Endothelial cell (in vitro differentiated cells): ENCODE measurements at places on chromosomes 3 and 15.

DNA sequence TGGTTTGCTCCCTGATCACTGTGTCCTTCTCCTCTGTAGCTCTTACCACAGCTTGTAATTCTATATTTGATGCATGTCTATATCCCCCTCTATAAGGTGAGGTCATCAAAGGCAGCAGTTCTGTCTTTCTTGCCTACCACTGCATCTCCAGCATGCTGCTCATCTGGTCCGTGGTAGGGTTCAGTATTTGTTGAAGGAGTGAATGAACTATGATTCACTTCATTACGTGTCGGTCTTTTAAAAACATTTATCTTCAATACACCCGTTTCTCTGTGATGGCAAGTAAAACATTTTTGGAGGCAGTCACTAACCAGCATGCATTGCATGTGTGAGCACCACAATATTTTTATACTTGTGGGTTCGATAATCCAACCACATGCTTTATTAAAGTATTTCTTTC, 27.6 kb downstream of the CHST14 start:
- no peak for DNase-seq

- no peak for DNase-seq
These were observed 50.9 kb upstream of the OSTN start for GRCh38 chr3:191148131-191148530.

- DNase-seq: no peak
These were observed 55.4 kb downstream of the RASGRF1 start for GRCh38 chr15:79035111-79035601.

DNA sequence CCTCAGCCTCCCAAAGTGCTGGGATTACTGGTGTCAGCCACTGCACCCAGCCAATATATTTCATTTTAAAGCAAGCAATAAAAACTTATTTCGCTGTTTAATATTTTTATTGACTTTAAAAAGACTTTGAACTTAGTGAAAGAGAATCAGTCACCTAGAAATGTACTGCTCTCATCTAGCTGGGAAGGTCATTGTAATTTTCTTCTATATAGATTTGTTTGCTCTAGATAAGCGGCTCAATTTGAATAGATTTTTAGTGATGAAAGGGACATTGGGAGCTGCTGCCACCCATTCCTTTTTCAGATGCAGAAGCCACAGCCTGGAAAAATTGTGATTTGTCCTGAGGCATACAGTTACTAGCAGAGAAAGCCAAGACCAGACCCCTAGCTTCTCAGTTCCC, 40.1 kb downstream of the CAPN7 start:
- DNase-seq: no peak

GRCh38 chr3:51384055-51384725, 901 bp upstream of the MANF start:
- peak; percentile 38 for DNase-seq

GRCh38 chr3:14678015-14678503, 3.1 kb downstream of the C3orf20 start:
- DNase-seq: no peak

DNA sequence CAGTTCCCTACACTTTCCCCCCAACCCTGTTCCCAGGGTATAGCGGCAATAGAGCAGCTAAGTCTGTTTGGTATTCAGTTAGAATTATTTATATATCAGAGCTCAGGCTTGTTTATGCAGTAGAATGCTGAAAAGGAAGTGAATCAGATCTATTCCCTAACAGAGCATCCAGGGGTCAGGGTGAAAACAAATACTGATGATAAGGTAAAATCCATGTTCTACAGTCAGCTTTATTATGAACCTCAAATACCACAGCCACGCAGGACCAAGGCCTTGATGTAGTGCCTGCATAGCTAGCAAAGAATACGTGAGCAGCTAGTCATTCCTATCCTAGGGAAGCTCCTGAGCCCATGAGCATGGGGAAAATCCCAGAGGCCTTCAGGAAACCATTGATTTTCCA, 229.7 kb upstream of the ICE2 start:
- DNase-seq: no peak

DNA sequence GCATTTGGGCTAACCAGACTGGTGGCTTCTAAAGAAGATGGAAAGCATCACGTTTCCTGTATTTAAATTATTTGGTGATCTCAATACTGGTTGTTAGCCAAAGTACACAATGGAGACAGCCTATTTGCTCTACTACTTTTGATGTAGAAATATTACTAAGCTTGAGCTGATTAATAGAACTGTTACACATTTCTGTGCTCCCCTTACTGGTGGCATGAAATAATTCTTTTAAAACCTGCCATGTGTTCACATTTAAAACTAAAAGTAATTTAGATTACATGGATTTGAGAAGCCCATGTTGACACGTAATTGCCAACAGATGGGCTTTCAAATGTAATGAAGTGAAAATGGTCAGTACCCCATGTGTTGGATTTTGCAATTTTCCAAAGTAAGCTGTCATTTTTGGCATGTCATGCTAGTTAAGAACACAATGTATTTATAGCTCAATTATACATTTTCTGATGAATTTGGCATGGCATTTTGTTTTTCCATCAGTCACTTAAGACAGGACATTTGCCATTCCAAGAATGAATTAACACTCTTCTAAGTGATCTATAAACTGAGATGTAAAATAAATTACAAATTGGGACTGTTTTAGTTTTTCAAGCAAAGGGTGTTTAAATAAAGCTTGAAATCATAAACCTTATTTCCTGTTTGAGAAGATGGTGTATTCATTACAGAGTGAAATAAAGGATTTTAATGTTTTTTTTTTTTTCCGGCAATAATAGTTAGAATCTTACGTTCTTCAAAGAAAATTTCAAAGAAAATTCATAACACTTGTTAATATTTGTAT, 10.8 kb upstream of the RARRES1 start:
- no peak for DNase-seq

GRCh38 chr3:39180183-39180545, 12.2 kb downstream of the XIRP1 start:
- DNase-seq: no peak

DNA sequence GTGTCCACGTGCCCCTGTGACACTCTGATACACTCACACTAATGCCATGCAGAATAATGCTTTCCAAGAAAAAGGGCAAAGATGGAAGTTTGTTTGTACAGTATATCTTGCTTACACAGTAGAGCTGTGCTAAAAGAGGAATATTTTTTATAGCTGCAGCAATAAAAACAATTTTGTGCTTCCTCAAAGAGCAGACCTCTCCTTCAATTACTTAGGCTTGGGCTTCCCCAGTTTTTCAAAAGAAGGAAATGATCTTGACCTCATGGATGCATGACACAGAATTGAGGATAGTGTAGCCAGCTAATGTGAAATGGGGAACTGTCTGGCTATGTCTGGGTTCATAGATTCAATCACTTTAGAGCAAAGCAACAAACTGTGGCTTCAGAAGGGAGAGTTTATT, 137.4 kb downstream of the STT3B start:
- no peak for DNase-seq

DNA sequence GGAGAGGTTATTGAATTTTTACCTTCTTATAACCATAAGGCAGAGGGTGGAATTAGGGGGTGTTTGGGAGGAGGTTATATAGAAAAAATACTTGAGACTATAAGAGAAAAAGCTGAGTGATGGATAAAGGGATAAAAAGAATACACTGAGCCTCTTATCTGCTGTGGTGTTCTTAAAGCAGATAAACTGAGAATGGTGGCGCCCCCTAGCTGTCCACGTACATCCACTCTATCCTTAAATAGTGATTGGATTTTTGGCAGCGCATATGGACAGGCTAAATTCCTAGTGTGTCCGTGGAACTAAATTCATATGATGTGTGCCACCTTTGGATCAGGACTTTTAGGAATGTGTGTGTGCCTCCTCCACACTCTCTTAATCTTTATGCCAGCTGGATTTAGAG, 121.1 kb downstream of the OXSM start:
- DNase-seq: no peak

DNA sequence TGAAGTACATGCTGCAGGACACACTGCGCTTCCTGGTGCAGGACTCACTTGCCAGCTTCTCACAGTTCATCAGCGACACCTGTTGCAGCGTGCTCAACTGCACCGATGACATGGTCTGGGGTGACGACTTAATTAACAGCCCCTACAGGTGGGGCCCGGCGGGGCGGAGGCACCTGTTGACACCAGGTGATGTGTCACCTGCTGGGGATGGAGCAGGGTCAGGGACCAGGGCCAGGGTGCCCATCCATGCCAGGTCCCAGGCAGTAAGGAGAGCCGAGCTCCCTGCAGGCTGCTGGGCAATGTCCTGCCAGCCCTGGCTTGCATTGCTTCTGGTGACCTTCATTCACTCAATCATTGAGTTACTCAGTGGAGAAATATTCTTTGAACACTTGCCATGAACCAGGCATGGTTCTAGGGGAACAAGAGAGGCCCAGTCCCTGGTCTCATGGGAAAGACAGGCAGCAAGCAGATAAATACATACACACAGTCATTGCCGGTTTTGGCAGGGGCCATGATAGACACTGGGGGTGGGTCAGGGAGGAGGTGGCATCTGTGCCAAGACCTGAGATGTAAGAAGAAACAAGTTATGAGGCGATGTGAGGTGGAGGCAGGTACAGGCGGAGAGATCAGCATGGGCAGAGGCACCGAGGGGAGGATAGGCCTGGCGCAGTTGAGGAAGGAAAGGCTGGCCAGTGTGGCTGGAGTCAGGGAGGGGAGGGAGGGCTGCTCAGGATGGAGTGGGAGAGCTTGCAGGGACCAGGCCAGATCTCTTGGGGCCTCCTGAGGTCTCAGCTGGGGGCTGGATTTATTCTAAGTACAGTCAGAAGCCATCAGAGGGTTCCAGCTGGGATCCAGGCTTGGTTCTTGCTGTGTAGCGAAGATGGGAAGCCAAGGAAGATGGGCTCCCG, 30.8 kb downstream of the DNAH1 start:
- DNase-seq: no peak

DNA sequence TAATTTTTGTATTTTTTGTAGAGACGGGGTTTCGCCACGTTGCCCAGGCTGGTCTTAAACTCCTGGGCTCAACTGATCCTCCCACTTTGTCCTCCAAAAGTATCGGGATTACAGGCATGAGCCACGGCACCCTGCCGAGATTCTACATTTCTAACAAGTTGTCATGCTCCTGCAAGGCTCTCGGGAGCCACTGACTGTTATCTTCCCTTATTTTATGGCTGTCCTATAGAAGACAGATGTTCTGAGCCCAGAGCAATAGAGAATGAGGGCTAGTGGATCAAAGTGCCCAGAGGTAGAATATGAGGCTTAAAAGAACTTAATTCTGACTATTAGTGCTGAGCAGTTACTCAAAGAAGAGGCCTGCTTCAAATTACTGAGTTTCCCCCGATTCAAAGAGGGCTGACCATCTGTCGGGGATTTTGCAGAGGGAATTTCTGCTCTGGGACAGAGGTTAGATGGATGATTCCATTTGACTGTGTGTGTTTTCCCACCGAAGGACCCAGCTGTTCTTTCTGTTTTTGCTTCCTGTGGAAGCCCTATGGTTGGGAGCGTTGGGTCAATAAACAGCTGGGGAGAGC, 39.5 kb downstream of the ITPR1 start:
- no peak for DNase-seq

DNA sequence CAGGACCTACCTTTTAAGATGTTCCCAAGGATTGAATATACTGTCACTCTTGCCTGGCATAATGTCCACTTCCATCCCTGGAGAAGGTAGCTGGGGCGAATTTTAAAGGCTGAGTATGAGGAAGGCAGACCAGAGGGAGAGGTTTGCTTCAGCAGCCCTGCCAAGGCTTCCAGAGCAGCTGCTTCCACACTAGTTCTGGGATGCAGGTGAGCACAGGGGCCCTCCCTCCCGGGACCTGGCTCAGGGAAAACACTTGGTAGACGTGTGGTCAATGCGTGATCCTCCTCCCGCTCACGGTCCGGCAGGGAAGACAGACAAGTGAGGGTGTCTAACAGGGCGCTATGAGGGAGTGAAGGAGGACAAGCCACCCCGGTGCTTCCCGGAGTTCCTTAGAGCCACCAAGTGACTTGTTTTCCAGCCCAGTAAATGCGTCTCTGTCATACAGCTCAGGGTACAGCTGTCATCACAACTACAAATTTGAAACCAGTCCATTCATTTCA, 327.6 kb downstream of the ARRDC4 start:
- DNase-seq: no peak

GRCh38 chr3:37862219-37862902, 681 bp downstream of the CTDSPL start:
- DNase-seq: peak; percentile 27

DNA sequence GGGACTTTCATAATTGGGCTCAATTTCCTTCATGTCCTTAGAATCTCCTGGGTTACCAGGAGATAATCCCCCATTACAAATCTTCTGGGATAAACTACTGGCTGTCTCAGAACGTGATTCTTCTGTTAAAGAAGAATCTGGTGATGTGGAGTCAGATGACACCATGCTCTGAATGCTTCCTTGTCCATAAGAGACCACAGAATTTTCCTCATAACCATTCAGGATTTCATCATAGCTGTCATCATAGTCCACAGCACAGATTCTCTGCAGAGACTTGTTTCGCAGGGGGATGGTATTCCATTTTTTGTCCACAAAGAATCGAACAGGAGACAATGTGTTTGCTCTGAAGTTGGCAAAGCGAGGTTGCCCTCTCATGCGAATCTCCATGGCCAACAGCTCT, 109.8 kb upstream of the TSPAN3 start:
- no peak for DNase-seq

DNA sequence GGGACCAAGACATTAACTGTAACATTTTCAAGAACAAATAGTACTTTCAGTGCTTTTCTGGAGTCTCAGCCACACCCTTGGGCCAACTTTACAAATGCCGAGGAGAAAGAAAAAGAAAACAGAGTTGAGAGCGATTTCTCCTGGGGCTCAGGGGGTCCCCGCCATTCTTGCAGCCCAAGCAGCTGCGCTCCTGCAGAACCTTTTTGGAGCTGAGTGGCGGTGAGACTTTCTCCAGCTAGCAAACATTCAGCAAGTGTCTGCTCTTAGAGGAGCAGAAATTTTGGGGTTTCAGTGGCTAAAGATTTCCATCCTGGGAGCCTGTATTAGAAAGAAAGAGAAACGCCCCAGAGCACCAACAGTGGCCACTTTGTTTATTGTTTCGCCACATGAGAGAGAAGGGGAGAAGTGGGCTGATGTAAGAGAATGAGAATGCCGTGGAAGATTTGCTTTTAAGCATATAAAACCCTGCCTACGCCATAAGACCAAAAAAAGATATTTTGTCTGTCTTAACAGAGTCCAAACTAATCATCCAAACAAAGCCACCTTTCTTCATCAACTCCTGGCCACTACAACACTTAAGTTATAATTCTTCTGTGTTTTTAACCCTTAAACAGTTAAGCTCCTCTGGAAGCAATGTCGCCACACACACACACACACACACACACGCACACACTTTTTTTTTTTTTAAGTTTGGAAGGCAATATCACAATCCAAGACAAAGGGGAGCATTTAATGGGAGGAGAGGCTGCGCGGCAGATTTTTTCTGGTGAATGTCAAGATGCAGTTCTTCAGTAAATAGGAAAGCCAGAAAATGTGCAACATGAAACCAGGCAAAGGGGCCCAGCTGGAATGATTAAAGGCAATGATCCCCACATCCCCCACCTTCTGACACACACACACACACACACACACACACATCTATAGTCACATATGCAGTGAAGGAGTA, 19.2 kb downstream of the EID1 start:
- no peak for DNase-seq

GRCh38 chr3:43328653-43329052, 42.3 kb downstream of the SNRK start:
- no peak for DNase-seq
